ENCODE measurements at places on chromosomes 11 and 22.
A peak's percentile ranks its signal among the peaks of the same experiment; 100 is the strongest.

DNA sequence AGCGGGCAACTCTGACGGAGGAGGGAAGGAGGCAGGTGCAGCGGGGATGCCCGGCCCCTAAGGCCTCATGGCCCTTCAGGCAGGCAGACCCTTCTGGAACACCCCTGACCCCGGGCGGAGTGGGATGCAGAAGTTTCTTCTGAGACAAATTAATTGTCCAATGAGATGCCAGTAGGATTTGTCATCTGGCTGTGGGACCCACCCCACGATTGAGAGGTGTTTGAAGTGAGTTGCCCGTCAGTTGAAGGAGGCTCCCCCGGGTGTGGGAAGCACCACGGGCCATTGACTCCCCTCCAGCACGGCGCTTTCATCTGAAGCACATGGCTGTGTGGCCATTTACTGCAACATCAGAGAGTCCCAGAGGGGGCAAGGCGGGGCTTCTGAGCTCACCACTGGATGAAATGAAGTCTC lies 527.8 kb downstream of the BRD1 start:
- no peak for DNase-seq

DNA sequence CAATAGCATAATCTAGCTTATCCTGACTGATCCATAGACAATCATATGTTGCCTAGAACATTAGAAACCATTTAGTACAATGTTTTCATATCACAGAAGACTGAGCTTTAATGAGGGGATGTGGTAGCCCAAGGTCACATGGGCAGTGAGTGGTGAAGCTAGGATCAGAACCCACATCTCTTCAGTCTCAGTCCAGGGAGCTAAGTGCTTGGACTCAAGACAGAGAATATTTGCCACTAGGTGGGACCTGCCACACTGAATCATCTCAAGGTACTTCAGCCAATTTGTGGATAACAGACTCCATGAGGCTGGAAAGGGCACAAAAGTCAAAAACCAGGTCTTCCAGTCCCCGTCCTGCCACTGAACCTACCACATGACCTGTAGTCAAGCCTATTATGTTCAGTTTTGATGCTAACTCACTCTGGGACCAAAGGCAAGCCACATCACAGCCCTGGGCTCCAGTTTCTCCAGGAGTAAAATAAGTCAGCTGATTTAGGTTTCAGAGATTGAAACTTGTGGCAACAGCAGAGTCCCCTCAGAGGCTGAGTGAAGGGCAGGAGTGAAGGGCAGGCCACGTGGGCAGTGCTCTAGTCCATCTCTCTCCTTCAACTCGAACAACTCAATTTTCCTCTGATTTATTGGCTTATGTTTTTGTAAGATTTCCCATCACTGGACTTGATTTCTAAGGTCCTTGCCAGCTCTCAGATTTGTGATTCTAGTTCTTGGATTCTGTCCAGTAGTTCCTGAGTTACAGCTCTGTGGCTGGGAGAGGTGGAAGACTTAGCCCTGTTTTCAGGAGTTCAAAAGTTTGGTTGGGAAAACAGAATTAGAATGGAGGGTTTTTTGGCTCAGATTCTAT lies 84.6 kb upstream of the PHOX2A start:
- DNase-seq, result no peak

DNA sequence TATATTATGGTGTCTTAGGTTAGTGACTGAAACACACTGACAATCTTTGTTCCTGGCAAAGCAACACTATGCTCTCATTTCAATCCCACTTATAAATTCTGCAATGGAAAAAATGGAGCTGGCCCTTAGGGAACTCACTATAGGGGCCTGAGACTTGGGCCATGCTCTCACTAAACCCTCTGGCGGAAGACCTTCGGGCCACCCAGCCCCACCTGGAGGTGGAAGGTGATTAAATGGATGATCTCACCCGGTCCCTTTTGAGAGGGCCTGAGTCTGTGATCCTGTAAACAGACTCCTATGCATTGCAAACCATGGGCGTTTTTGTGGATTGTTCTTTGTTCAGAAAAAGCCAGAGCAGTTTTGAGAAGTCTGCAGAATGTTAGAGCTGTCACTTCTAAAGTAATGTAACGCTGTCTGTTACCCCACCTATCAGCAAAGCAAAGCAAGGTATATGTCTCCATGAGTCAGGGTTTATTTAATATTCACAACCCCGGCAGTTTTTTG lies 17.0 kb upstream of the CDON start:
- DNase-seq, result no peak

- DNase-seq, result no peak
Observed at GRCh38 chr11:114040706-114041211, 18.8 kb upstream of the ZBTB16 start.

DNA sequence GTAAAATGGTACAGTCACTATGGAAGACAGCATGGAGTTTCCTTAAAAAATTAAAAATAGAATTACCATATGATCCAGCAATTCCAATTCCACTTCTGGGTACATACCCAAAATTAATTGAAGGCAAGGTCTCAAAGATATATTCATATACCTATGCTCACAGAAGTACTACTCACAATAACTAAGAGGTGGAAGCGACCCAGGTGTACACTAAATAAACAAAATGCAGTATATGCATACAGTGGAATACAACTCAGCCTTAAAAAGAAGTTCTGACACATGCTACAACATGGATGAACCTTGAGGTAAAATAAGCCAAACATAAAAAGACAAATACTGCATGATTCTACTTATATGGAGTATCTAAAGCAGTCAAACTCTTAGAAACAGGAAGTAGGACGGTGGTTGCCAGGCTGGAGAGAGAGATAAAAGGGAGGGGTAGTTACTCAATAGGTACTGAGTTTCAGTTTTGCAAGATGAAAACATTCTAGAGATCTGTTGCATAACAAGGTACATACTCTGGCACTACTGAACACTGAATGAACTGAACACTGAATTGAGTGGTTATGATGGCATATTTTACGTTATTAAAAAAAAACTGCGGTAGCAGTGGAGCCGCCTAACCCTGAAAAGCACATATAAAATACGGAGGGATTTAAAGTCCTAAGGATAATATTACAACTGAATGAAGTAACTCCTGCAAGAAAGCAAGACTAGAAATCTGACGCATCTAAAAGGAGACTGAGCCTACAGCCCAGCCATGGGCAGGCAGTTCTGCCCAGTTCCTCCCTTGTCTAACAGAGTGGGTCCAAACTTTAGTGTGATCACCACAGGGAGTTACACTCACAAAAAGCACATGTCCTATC lies 12.8 kb downstream of the DGCR2 start:
- peak; percentile 6 for DNase-seq

- no peak for DNase-seq
Observed at GRCh38 chr22:37725551-37726240, 28.8 kb downstream of the TRIOBP start.

DNA sequence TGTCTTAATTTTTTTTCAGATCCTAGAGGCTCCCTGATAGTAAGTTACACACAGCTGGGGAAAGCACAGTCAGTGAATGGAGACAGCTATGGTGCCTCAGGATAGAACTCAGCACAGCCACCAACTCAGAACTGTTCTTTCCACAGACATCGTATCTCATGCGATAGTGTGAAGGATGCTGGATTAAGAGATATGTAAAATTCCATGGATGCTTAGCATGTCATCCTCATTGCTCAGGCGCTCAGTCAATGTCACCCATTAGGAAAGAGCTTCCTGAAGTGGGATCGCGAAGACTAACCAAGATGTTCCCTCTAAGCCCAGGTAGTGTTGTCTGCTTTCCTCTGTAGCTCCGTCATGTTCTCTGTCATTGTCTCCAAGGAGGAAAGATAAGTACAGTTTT lies 1000.4 kb downstream of the OPCML start:
- DNase-seq, result no peak

- no peak for DNase-seq
Observed at GRCh38 chr11:59097113-59097708, 9.8 kb upstream of the FAM111B start.

GRCh38 chr22:30968015-30968923 lies at the start of gene MORC2:
MORC2 (minus strand) TSS chr22:30968774; CDS start chr22:30967889, 885 bp downstream.
- no peak for DNase-seq

GRCh38 chr11:45876401-45876800 lies 9.1 kb upstream of the MAPK8IP1 start:
- DNase-seq, result no peak
